Skeletal muscle tissue (tissue), 5 donors: ENCODE measurements at places on chromosomes 3 and 15. TPM values are rescaled to one million over a fixed set of nuclear protein-coding genes. Genes with fewer than 3 reads are reported as not detected.

CYP1A2 gene
- total RNA-seq, result not detected

GADL1 gene
- 25.1 TPM for total RNA-seq

BUB1B gene
- total RNA-seq, result 8.4 TPM

ERICH6 gene
- not detected for total RNA-seq

CBLB gene
- 19.8 TPM for total RNA-seq

IL5RA gene
- total RNA-seq, result not detected

SORD gene
- total RNA-seq, result 1.6 TPM

GLDN gene
- total RNA-seq, result 3.7 TPM

CCDC13 gene
- total RNA-seq, result not detected

TRIM59 gene
- 6.3 TPM for total RNA-seq

MOBP gene
- not detected for total RNA-seq

CORO2B gene
- total RNA-seq, result 1.0 TPM

MORC1 gene
- not detected for total RNA-seq

HMCES gene
- 17.2 TPM for total RNA-seq

GCHFR gene
- 1.6 TPM for total RNA-seq

KLF15 gene
- total RNA-seq, result 2.6 TPM

DPP8 gene
- 43.3 TPM for total RNA-seq

CEP63 gene
- total RNA-seq, result 60.5 TPM

ZNF662 gene
- total RNA-seq, result 11.0 TPM

ACKR2 gene
- 1.6 TPM for total RNA-seq

PLA2G4B gene
- 1.6 TPM for total RNA-seq

PROK2 gene
- total RNA-seq, result 0.52 TPM

SH2D7 gene
- total RNA-seq, result not detected

TGM5 gene
- total RNA-seq, result not detected

TICRR gene
- 1.6 TPM for total RNA-seq

CPA3 gene
- 5.2 TPM for total RNA-seq

PLAAT1 gene
- total RNA-seq, result 14.6 TPM

COL6A5 gene
- total RNA-seq, result not detected

PPP2R3A gene
- total RNA-seq, result 45.9 TPM

NANOGP8 gene
- total RNA-seq, result not detected

SPINK8 gene
- total RNA-seq, result not detected

NCK1 gene
- 36.5 TPM for total RNA-seq

STXBP5L gene
- not detected for total RNA-seq

ATP13A5 gene
- total RNA-seq, result not detected

TRIM42 gene
- not detected for total RNA-seq

BTLA gene
- total RNA-seq, result under 0.01 TPM

KNG1 gene
- total RNA-seq, result 0.52 TPM

HSPBAP1 gene
- total RNA-seq, result 8.9 TPM

SPSB4 gene
- 12.0 TPM for total RNA-seq

MITF gene
- 11.0 TPM for total RNA-seq

ETV5 gene
- 18.8 TPM for total RNA-seq

SLC24A5 gene
- not detected for total RNA-seq

GNAT1 gene
- not detected for total RNA-seq

ABHD6 gene
- 5.2 TPM for total RNA-seq

TYRO3 gene
- total RNA-seq, result 11.5 TPM

ALDH1A2 gene
- total RNA-seq, result 11.0 TPM

MYRIP gene
- 1.0 TPM for total RNA-seq

TMEM45A gene
- 15.7 TPM for total RNA-seq

MAGEL2 gene
- 9.9 TPM for total RNA-seq

CISH gene
- total RNA-seq, result 4.7 TPM

PRSS50 gene
- total RNA-seq, result not detected

CPNE9 gene
- total RNA-seq, result 0.52 TPM

NUSAP1 gene
- 25.1 TPM for total RNA-seq

GRK7 gene
- total RNA-seq, result not detected

ZDHHC23 gene
- total RNA-seq, result 1.0 TPM

ZNF385D gene
- total RNA-seq, result 9.4 TPM

SPATA12 gene
- not detected for total RNA-seq
